Astrocyte (in vitro differentiated cells and primary cell): ENCODE measurements at places on chromosomes 13 and 19. TPM values are rescaled to one million over a fixed set of nuclear protein-coding genes. Genes with fewer than 3 reads are reported as not detected.

GRCh38 chr13:108425056-108425455 lies 155.5 kb downstream of the TNFSF13B start:
- H3K27me3 ChIP-seq = no peaks in the 10 kb centered on the region
- DNase-seq = peak; percentile 25
- H3K4me1 ChIP-seq = no peaks in the 10 kb centered on the region
- H3K4me3 ChIP-seq = no peak overlapping the region
- no peak overlapping the region for H3K27ac ChIP-seq

- no peak overlapping the region for H3K4me3 ChIP-seq
- H3K4me1 ChIP-seq = no peaks in the 10 kb centered on the region
- DNase-seq = no peak
- H3K27ac ChIP-seq = no peak overlapping the region
- H3K36me3 ChIP-seq = peaks cover 10% of the 10 kb centered on the region
Measured at GRCh38 chr19:55099557-55100506, 17.6 kb downstream of the PPP1R12C start.

GRCh38 chr13:23552661-23553060 lies 17.6 kb upstream of the TNFRSF19 start:
- no peak overlapping the region for H3K4me3 ChIP-seq
- no peaks in the 10 kb centered on the region for H3K36me3 ChIP-seq
- no peak for DNase-seq
- H3K27ac ChIP-seq = no peak overlapping the region
- no peaks in the 10 kb centered on the region for H3K27me3 ChIP-seq

DNA sequence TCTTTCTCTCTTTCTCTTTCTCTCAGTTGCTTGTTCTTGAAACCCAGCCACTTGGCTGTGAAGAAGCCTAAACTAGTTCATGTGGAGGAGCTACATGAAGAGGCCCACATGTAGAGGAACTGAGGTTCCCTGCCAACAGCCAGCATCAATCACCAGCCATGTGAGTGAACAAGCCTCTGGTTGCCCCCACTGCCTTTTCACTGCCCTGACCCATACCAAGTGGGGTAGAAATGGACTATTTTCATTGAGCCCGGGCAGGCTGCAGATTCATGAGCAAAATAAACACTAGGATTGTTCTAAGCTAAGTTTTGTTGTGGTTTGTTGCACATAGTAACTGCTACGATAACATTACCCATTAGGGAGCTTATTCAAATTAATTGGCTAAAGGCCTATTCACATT lies 78.7 kb upstream of the FAM216B start:
- H3K36me3 ChIP-seq = no peaks in the 10 kb centered on the region
- DNase-seq = peak; percentile 13
- H3K27ac ChIP-seq = no peak overlapping the region
- H3K4me1 ChIP-seq = no peaks in the 10 kb centered on the region
- H3K27me3 ChIP-seq = peaks cover 4% of the 10 kb centered on the region

DNA sequence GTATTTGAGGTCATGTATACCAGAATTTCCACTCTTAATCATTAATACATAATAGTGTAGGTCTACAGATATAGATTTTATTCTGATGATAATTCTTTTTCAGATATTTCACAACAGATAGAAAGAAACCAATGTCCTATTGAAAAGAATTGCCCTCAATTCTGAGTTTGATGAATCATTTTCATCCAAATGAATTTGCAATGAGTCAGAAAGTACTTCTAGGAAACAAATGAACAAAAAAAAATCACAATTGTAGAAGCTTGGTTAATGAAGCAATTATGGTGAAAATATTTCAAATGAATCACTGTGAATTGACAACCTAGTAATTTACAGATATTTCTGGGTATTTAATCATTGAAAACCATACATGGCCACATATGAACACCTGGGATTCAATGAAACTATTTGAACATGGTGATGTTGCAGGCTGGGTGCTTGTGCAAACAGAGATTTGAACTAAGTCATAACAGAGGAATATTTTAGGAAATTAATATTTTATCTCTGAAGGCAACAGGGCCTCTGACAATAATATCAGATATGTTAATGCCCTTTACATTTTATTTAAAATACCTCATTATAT lies 360.9 kb downstream of the SLITRK5 start:
- DNase-seq = peak; percentile 56
- H3K4me3 ChIP-seq = no peak overlapping the region
- H3K4me1 ChIP-seq = no peaks in the 10 kb centered on the region
- H3K36me3 ChIP-seq = no peaks in the 10 kb centered on the region

DNA sequence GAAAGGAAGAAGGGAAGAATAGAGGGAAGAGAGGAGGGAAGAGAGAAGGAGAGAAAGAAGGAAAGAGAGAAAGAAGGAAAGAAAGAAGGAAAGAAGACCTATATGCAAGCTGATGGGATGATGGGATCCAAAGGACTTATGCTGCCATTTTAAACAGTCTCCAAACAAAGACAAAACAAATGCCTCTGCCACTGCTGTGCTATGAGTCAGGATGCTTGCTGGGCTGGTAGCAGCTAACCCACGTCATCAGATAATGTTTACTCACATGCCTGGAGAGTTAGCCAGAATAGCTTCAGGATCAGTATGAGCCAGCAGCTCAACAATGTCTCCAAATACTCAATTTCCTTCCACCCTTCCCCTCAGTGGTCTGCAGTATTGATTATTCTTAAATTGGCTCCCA lies 12.0 kb upstream of the ZNF274 start:
- H3K27ac ChIP-seq = no peak overlapping the region
- no peak overlapping the region for H3K4me3 ChIP-seq
- peak; percentile 31 for DNase-seq
- H3K4me1 ChIP-seq = no peaks in the 10 kb centered on the region

- no peaks in the 10 kb centered on the region for H3K4me1 ChIP-seq
- H3K36me3 ChIP-seq = no peaks in the 10 kb centered on the region
- no peak overlapping the region for H3K4me3 ChIP-seq
- no peak overlapping the region for H3K27ac ChIP-seq
Measured at GRCh38 chr13:47890146-47890814, 110.8 kb downstream of the SUCLA2 start.

DNA sequence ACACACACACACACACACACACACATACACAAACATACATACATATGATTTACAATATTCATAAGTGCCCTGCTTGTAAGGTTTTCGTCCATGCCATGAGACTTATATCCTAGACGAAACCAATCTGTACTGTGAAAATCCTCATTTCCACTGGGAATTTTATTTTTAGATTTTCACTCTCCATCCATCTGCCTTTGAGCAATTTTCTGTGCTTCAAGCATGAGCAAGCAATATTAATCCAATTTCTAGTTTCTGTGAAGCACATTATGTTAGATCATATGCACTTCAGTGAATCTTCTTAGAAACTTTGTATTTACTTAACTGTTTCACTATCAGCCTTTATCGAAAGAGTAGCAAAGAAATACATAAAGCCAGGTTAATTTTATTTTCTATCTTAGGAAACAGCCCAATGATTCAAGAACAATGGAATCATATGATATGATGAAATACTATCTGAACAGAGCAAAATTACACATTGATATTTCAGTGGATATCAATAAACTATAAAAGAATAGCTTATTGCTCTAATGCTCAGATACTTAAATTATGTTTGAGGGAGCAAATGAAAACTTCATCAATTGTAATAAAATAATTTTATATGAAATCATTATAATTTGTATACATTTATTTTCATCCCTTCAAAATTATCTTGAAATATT lies 1100.7 kb upstream of the MIR17HG start:
- DNase-seq = no peak
- H3K27ac ChIP-seq = no peak overlapping the region
- H3K4me1 ChIP-seq = no peaks in the 10 kb centered on the region
- no peak overlapping the region for H3K4me3 ChIP-seq
- no peaks in the 10 kb centered on the region for H3K36me3 ChIP-seq

DNA sequence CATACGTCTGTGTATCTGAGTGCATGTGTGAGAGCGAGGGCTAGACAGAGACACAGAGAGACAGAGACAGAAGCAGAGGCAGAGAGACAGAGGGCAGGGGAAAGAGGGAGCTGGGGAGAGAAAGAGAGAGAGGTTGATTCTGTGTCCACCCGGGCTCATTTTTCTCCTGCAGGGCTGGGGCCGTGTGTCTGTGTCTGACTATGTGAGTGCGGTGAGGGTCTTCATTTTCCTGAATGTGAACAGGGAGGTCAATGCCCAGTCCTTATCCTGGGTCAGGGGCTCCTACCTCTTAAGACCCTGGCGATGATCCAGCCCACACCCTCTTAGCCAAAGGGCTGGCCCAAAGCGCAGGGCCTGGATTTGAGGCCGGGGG lies 17.7 kb downstream of the LRRC4B start:
- peaks cover 3% of the 10 kb centered on the region for H3K27me3 ChIP-seq
- DNase-seq = no peak
- H3K27ac ChIP-seq = no peak overlapping the region
- no peaks in the 10 kb centered on the region for H3K36me3 ChIP-seq
- no peaks in the 10 kb centered on the region for H3K4me1 ChIP-seq

DNA sequence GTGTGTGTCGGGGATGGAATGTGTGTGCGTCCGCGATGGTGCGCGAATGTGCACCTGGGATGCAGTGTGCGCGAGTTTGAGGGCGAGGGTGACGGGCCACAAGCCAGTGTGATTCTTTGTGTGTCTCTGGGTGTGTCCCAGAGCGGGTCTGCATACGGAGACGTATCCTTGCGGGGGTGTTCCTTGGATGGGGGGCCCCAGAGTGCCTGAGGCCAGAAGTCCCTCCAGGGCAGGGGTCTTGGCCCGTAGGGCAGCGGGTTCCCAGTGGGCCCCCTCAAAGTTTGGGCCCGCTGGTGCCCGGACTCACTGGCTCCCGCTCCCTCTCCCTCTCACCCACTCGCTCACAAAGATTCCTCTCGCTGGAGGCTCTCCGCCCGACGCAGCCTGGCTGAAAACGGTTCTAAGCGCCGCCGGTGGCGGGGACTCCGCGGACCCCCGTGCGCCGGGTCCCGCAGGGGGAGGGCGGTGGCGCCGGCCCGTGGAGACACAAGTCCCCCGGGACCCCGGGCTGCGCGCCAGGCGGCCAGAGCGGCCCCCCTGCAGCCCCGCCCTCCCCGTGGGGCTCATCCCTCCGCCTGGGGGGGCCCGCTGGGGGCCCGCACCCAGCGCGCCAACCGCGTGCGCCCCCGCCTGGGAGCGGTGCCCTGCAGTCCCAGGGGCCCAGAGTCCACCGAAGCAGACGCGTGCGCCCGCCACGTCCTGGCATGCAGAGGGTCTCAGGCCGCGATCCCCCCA lies 886 bp downstream of the CRLF1 start:
- H3K27me3 ChIP-seq = peaks cover 48% of the 10 kb centered on the region
- H3K4me1 ChIP-seq = peaks cover 3% of the 10 kb centered on the region
- no peak overlapping the region for H3K27ac ChIP-seq
- H3K36me3 ChIP-seq = no peaks in the 10 kb centered on the region

DNA sequence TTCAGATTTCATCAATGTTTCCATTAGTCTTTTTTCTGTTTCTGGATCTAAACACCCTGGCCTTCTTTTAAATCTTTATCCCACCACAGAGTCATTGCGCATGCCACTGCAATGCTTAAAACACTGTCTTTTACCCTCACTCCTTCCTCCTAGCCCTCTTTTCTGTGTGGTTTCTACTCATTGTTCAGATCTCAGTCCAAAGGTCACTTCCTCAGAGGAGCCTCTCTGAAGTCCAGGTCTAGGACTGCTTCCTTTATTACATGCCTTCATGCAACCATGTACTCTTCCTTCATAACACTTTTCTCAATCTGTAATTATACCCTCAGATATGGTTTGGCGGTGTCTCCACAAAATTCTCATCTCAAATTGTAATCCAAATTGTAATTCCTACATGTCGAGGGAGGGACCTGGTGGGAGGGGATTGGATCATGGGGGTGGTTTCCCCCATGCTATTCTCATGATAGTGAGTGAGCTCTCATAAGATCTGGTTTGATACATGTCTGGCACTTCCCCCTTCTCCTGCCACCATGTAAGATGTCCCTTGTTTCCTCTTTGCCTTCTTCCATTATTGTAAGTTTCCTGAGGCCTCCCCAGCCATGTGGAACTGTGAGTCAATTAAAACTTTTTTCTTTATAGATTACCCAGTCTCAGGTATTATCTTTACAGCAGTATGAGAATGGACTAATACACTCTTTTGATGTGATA lies 808.9 kb downstream of the DIAPH3 start:
- H3K36me3 ChIP-seq = no peaks in the 10 kb centered on the region
- no peak overlapping the region for H3K27ac ChIP-seq
- no peaks in the 10 kb centered on the region for H3K27me3 ChIP-seq
- no peak for DNase-seq

- H3K27ac ChIP-seq = no peak overlapping the region
- H3K4me1 ChIP-seq = no peaks in the 10 kb centered on the region
- DNase-seq = no peak
- no peak overlapping the region for H3K4me3 ChIP-seq
- H3K36me3 ChIP-seq = no peaks in the 10 kb centered on the region
Measured at GRCh38 chr19:41623360-41623759, 3.5 kb downstream of the CEACAM4 start.

DNA sequence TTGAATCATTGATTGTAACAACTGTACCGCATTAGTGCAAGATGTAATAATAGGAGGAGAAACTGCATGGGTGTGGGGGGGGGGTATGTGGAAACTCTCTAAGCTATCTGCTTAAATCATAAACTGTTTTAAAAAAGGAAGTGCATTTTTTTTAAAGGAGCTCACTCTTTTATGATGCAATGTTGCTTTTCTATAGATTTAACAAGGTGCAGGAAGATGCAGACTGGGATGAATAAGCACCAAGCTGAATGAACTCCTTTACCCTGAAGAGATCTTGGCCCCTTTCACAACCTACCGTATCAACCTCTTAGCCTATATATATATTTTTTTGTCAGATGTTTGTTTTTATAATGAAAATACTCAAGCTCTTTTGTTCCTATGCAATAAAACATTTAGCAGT lies 95.9 kb downstream of the AKAP11 start:
- H3K27ac ChIP-seq = no peak overlapping the region
- H3K4me1 ChIP-seq = peaks cover 9% of the 10 kb centered on the region
- DNase-seq = no peak
- no peaks in the 10 kb centered on the region for H3K36me3 ChIP-seq
- H3K4me3 ChIP-seq = no peak overlapping the region

GRCh38 chr13:112141643-112142400 lies 74.9 kb downstream of the SOX1 start:
- no peak overlapping the region for H3K4me3 ChIP-seq
- no peaks in the 10 kb centered on the region for H3K27me3 ChIP-seq
- H3K36me3 ChIP-seq = no peaks in the 10 kb centered on the region
- no peaks in the 10 kb centered on the region for H3K4me1 ChIP-seq

- H3K27me3 ChIP-seq = no peaks in the 10 kb centered on the region
- no peak overlapping the region for H3K4me3 ChIP-seq
- no peak for DNase-seq
- H3K27ac ChIP-seq = no peak overlapping the region
- H3K36me3 ChIP-seq = no peaks in the 10 kb centered on the region
Measured at GRCh38 chr19:14145381-14145780, 9.0 kb upstream of the ASF1B start.

GRCh38 chr13:40103864-40104263 lies 448.4 kb downstream of the COG6 start:
- H3K27ac ChIP-seq = no peak overlapping the region
- H3K4me3 ChIP-seq = no peak overlapping the region
- no peak for DNase-seq
- peaks cover 13% of the 10 kb centered on the region for H3K4me1 ChIP-seq

DNA sequence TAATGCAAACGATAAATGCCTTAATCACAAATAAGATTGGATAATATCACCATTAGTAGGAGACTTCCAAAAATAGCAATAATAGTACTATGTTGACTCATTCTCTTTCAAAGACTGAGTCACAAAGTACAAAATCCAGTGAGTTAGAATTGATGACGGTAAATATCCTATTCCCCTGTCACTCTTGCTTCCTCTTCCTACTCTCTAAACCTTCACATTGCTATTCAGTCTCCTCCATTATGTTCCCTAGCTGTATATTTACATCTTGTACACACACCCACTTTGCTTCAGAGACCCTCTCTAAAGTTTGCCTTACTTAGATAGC lies 26.3 kb upstream of the INTS6 start:
- peak; percentile 62 for DNase-seq
- H3K27me3 ChIP-seq = no peaks in the 10 kb centered on the region
- H3K4me3 ChIP-seq = no peak overlapping the region
- H3K4me1 ChIP-seq = peaks cover 12% of the 10 kb centered on the region

Gene SLITRK6
- 5.9 and 6.3 TPM in 2 replicates for total RNA-seq

Gene NAPSA
- not detected in 2 replicates for total RNA-seq
